ENCODE measurements at places on chromosomes 5 and 9. TPM values are rescaled to one million over a fixed set of nuclear protein-coding genes. Genes with fewer than 3 reads are reported as not detected.

DNA sequence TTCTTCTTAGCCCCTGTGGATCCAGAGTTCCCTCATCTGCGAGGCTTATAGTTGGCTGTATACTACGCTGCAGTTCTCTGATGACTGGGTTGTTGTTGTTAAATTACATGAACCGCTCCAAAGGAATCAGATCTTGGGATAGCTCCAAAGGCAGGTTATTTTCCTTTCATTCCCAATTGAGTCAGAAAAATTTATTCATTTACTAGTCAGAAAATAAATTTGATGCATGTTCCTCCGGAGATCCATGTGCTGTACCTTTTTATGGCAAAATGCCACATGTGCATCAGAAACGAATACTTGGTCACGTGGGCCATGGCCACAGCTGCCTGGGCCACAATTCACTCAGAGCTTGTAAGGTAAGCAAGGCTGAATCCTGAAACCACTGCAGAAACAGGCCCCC is 304.0 kb downstream of the NR2F1-AS1 start:
- DNase-seq, result no peak

DNA sequence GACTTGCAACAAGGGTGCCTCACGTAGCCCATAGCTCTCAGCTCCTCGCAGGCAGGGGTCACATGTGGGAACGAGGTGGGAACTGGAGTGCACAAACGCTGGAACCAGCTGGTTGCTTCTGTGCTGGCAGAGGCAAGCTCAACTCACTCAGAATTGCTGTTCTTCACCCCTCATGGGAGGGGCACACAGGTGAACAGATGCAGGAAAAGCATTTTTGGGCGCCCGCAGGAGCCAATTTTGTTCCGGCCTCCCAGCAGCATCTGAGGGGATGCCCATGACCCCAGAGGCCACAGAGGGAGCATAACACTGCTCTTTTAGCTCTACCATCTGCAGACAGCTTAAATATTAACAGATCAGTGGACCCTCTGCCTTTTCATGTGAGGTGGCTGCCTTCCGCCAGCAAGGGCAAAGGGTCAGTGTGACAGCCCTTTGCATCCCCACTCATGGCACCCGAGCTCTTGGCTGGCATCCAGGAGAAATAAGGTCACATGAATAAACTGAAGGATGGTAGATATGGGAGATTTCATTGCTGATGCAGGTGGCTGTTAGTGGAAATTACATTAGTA is 196.2 kb downstream of the SLCO4C1 start:
- no peak for DNase-seq

The ASS1 gene
- total RNA-seq, result 76.0 TPM

DNA sequence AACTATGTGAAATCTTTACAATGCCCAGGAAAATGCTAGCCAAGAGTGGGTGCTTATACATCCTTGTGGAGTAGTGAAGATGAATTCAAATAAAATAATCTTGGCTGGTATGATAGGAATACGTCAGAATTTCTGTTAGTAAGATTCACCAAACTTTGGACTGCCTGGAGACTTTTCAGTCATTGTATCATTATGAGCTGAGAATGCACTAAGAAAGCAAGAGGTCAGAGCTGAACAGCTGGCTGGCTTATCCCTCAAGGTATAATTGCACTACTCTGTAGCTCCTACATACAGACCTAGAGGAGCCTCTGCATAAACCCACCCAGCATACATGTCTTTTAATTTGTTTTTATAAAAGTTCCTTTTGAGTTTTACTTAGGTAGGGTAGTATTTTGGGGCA is 568.5 kb upstream of the RIOK2 start:
- DNase-seq, result no peak

The JADE2 gene
- total RNA-seq, result 47.1 TPM

The RAD50 gene
- 29.1 TPM for total RNA-seq

DNA sequence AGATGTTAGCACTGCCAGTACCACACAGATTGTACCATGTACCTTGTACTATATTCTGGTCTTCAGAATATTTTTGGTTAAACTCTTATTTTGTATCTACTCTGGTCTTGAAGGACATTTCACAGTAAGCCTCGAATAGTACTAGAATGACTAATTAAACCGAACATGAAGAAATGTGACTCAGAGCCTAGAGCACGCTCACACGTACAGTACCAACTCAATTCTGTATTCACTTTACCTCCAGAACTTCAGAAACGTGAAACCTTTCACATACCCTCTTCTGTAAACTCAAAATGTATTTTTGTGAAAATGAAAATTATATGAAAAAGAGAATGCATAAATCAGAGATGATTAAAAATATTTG is 112.8 kb downstream of the MVB12B start:
- no peak for DNase-seq

- peak; percentile 81 for DNase-seq
These were observed at the start of gene CD14 for GRCh38 chr5:140633021-140633471. Gene CD14, minus strand, starts transcription at chr5:140633175. Its CDS starts 104 bp downstream, at chr5:140633071.

DNA sequence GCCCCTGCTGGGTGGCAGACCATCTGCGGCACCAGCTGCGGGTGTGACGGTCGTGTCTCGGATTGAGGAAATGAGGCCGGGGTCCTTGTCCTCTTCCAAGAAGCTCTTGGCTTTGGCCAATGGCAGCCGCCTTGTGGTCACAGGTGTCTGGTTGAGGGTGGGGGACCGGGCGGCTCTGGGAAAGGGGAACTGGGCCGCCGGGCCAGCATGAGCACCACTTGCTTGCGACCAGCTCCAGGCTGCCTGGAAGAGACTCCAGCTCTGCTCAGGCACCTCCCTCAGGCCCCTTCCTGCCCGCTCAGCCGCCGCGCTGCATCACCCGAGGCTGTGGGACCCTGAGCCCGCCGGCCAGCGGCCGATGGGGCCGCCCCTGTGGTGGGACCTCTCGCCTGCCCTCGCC is 59.7 kb downstream of the RXRA start:
- no peak for DNase-seq

DNA sequence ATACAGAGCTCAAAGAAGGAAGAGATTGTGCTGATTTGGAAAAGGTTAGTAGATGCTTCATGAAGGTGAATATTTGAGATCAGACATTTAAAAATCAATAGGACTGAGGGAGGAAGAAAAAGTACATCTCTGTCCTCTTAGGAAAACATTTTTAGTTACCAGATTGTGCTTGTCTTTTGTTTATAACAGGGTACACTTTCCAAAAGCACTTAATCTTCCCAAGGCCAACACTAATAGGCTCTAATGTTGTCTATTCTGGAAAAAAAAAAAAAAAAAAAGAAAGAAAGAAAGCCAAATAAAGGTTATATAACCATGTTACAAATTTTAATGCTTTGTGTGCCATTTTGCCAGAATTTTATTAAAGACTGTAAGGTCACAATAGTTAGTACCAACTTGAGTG is 45.5 kb upstream of the SHISAL2B start:
- no peak for DNase-seq

The FOXI1 gene
- not detected for total RNA-seq

The ITK gene
- 6.6 TPM for total RNA-seq

DNA sequence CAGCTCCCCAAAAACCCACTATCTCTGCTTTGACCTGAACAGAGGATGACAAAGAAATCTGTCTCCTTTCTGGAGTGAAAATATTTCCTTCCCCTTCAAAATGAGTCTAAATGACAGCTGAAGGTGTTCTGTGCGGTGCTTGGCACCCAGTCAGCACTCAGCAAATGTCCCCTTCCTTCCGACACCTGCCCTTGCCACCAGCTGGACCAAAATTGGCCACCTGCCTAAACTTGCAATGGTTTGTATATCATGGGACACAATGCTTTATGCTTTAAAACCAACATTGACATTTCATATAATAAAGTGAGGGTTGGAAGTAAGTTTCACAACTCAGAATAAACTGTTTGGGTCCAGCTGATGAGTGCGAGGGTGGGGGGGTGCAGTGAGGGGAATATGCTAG is 7.5 kb upstream of the TTC1 start:
- no peak for DNase-seq

GRCh38 chr9:71878327-71879274 is 32.4 kb downstream of the ABHD17B start:
- no peak for DNase-seq

GRCh38 chr5:4144411-4145007 is 548.9 kb downstream of the IRX1 start:
- DNase-seq, result no peak

DNA sequence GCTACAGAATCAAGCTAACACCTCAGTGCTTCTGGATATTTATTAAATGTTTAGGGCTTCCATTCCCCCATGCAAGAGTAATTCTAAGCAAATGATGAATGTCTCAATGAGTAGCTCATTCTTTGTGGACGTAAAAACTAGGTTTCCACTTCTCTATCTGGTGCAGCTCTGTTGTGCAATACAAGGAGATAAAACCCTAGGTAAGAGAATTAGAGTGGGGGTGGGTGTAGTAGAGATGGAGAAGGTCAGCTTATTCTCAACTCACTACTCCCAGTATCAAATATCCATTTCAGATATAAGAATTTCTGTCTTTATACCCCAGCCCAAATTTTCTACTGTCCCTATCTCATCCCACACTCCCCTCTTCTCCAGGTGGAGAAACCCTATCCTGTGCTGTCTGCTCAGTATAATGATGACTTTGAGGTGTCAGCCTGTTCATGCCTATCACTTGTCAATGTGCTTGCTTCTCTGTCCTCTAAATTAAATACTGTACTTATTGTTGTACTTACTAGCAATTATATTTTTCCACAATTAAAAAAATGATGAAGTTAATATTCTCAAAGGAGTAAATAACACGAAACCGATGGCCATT is 4.3 kb upstream of the FYB1 start:
- DNase-seq, result no peak

- no peak for DNase-seq
These were observed 74.1 kb downstream of the SLF1 start for GRCh38 chr5:94692581-94692980.

- no peak for DNase-seq
These were observed 17.2 kb downstream of the LIX1 start for GRCh38 chr5:97125125-97125683.

GRCh38 chr9:75108571-75108970 is 20.3 kb downstream of the OSTF1 start:
- DNase-seq, result peak; percentile 75

GRCh38 chr9:133602277-133602676 is 6.9 kb downstream of the FAM163B start:
- no peak for DNase-seq

The ADRB2 gene
- 4.3 TPM for total RNA-seq

DNA sequence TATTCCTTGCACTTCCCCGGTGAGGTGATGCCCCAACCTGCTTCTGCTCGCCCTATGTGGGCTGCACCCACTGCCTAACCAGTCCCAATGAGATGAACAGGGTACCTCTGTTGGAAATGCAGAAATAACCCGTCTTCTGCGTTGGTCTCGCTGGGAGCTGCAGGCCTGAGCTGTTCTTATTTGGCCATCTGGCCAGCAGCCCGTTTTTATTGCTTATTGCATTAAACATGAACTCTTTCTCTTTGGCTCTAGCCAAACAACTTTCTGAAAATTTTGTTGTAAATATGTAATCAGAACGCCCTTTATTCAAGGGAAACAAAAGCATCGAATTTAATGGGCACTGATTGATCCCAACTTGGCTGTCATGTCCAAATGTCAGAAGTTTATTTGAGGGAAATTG is 124.7 kb upstream of the FTMT start:
- DNase-seq, result no peak

DNA sequence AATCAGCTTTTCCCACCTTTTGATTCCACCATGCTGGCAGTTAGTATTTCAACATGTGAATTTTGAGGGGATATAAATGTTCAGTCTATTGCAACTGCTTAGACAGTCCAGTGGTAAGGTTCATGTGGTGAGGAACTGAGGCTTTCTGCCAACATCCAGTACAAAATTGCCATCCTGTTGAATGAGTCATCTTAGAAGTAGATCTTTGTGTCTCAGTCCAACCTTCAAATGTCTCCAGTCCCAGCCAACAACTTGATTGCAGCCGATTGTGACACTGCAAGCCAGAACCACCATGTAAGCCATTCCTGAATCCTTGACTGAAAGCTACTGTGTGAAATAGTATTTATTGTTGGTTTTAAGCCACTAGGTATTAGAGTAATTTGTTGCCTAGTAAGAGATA is 331.5 kb upstream of the GRIN3A start:
- no peak for DNase-seq

The MCC gene
- total RNA-seq, result 9.1 TPM

The CCL27 gene
- total RNA-seq, result not detected

The ADAMTS19 gene
- total RNA-seq, result 2.8 TPM

DNA sequence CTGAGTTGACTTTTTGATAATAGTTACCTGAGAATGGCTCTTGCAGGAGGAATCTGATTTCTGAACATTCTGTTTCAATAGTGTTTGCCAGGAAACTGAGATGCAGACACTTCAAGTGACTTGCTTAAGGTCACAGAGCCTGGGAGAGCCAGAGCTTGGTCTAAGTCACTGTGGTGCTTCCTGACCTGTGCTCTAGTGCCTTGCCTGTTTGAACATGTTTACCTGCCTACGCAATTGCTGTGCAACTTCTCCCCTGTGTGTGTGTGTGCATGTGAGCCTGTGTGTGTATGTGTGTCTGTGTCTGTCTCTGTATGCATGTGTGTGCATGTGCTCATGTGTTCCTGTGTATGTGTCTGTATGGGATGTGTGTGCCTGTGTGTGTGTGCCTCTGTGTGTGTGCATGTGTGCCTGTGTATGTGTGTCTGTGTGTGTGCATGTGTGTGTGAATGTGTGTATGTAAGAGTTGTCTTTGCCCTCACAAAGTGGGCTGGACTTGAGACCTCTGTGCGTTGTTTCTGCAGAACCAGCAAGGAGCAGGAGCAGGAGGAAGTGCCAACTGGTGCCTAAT is 185.8 kb downstream of the GADD45G start:
- no peak for DNase-seq

GRCh38 chr5:124581738-124582560 is 164.5 kb downstream of the ZNF608 start:
- no peak for DNase-seq

The PRLR gene
- total RNA-seq, result 1.9 TPM

DNA sequence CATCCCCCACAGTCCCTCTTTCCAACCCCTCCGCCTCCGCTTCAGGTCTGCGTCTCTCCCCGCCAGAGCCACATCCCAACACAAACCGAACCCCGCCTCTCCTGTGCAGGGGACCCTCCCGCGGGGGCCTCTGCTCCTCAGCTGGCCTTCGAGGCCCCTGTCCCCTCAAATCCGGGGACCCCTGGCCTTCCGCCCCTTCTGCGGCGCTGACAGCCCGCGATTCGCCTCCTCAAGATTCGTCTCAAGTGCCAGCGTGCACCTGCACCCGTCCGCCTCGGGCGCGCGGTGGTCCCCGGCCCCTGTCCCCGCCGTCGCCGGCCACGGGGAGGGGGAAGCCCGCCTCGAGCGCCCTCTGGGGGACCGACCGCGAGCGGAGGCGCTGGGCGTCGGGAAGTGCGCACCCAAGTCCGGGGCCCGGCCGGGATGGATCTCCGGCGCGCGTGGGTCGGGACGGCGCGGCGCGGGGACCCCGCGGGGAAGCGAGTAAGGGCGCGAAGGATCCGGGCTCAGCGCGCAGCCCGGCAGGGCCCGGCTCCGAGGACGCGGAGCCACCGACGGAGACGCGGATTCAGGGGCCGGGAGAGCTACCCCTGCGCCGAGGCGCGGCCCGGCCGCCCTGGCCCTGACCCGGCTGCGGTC is 623 bp downstream of the FLT4 start:
- peak; percentile 64 for DNase-seq

DNA sequence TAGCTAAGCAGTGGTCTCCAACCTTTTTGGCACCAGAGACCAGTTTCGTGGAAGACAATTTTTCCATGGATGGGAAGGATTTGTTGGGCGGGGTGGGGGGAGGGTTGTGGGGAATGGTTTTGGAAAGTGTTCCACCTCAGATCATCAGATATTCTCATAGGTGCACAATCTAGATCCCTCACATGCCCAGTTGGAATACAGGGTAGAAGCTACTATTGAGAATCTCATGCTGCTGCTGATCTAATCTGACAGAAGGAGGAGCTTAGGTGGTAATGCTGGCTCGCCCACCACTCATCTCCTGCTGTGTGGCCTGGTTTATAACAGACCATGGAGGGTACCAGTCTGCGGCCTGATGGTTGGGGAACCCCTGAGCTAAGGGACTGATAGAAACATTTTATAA is 662.7 kb upstream of the RGMB start:
- DNase-seq, result no peak

Data from sigmoid colon (tissue), 7 donors.